Right kidney (tissue), 9 donors: ENCODE measurements at places on chromosomes 11 and 22.

DNA sequence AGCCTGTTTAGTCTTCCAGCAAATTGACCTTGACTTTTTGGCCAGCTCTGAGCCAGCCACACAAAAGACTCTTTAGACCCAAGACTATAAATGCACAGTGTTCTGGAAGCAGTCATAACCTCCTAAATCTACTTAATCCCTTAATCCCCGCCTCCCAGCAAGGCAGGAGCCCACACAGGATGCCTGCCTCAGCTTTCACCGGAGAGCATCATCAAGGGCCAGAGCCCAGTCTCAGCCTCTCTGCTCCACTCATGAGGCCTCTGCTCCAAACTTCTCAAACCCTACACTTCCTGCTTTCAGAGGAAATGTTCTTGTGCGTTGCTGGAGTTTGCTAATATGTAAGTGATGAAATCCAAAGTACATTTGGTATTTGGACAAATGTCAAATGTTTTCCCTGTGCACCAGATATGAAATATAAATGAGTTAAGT is 57.9 kb upstream of the FSHB start:
- no peak for DNase-seq

DNA sequence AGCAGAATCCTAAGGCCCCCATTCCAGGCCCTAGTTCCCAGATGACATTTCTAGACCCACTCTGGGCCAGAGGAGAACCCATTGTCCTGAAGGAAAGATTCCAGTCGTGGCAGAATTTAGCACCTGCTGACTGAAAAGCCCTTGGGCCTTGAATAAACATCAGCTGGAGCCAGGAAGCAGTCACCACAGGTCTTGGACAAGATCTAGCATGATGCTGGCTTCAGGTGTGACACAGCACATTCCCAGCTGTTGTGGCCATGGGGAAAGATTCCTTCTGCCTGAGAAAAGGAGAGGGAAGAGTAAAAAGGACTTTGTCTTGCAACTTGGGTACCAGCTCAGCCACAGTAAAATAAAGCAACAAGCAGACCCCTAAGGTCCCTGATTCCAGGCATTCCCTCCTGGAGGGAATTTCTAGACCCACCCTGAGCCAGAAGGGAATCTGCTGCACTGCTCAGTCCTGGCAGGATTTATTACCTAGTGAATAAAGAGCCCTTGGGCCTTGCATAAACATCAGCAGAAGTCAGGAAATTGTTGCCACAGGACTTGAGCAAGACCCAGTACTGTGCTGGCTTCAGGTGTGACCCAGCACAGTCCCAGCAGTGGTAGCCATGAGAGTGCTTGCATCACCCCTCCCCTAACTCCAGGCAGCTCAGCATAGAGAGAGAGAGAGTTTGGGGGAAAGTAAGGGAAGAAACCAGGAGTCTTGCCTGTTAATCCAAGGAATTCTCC is 42.5 kb upstream of the PAMR1 start:
- no peak for DNase-seq

DNA sequence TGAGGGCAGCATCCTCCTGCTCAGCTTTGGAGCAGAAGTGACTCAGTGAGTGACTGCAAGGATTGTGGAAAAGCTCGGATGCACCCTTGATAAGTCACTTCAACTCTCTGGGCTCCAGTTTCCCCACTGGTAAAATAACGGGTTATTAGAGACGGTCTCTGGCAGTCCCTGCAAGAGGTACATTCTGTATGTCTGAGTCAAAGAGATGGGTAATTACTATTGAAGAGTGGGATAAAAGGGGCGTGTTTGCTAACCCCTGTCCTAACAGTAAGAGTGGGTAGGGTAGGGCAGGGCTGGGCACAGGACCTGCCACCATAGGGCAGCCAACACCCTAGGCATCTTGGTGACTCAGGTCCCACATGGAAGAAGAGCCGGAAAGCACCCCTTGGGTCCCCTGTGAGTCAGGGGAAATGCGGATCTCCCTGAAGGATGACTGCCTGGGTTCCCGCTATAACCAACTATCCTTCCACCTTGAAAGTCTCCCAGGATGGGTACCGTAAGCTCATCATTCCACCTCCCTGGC is 7.3 kb upstream of the AHNAK start:
- DNase-seq: no peak

DNA sequence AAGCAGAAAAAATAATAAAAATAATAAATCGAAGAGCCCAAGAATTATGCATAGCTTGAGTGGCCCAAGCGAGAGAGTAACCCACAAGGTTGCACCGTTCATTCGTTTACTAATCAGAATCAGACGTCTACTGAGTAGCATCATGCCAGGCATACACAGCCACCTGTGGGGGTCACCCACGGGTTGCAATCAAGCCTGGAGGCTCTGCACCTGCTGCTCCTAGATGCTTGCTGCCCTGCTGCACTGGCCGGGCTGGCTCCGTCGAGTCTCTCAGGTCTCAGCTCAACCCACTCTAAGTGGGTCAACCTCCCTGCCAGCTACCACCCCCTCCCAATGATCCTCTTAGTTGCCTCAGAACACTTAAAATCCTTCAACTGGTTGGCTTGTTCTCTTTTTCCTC is 2.0 kb upstream of the TESMIN start:
- DNase-seq: no peak

DNA sequence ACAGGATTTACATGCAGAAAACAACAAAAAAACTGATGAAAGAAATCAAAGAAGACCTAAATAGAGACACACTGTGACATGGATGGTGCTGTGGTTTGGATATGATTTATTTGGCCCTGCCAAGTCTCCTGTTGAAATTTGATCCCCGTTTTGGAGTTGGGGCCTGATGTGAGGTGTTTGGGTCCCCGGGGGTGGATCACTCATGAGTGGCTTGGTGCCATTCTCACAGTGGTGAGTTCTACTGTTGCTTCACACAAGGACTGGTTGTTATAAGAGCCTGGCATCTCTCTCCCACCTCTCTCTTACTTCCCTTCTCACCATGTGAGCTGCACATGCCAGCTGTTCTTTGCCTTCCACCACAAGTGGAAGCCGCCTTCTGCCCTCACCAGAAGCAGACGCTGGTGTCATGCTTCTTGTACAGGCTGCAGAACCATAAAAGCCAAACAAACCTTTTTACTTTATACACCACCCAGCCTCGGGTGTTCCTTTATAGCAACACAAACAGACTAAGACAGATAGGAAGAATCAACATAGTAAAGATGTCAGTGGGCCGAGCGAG is 7.8 kb upstream of the RTL6 start:
- no peak for DNase-seq

DNA sequence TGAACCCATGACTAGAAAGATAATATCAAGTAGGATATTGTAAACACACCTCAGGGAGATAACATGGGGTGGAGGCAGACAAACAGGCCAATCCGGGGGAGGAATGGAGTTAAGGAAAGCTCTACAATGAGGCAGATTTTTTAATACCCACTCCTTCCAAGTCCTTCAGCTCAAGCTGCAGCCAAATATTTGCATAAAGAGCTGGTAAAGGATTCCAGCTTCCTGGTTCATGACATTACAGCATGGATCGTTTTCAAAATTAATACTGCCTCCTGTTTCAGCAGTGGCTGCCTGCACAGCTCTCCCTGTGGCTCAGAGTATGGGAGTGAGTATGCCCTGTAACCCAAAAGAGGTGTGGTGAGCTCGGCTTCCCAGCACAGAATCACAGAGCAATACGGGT is 5.1 kb downstream of the POU2AF3 start:
- no peak for DNase-seq
